A673 (cell line): ENCODE measurements at places on chromosomes 11 and 22. TPM values are rescaled to one million over a fixed set of nuclear protein-coding genes. Genes with fewer than 3 reads are reported as not detected.

- no peak overlapping the region for H3K27ac ChIP-seq
- H3K36me3 ChIP-seq = peaks cover 24% of the 10 kb centered on the region
- no peak overlapping the region for H3K4me3 ChIP-seq
- no peak for DNase-seq
- H3K4me1 ChIP-seq = no peaks in the 10 kb centered on the region
- H3K27me3 ChIP-seq = no peaks in the 10 kb centered on the region
These were observed 11.9 kb upstream of the NXF1 start for GRCh38 chr11:62817129-62817528.

DNA sequence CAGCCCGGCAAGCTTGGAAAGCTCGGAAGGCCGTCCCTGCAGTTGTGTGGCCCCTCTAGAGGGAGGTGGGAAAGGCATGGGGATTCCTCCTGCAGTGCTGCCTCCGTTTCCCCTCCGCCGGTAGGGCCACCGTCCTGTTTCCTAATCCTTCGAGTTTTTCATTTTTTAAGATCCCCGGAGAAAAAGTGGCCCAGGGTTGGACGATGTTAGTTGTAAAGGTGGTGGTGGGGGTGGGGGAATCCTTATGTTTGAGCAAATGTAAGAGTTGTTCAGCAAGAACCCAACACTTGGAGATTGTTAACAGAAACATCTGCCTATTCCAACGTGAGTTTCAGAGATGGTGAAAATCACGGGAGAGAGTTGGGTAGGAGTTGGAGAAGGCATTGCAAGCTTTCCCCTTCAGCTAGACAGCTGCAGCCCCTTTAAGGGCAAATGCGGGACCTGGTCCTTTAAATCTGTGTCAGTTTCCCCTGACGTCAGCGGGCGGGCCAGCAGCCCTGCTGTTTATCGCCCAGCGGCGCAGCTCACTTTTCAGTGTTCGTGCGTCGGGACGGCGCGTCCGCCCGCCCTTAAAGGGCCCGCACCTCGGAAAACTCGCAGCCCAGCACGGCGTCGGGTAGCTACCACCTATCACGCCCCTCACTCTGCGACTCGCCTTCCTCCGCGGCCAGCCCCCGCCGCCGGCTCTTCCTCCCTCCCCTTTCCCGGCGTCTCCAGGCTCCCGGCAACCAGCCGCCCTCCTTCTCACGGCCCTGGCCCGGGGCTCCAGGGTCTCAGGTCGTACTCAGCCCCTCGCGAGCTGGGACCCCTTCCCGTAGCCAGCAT is at the start of gene SIDT2:
SIDT2 (plus strand) TSS at position 534 of the 825 bp plus-strand sequence. CDS start 521 bp downstream, outside the sequence.
- H3K27me3 ChIP-seq = no peaks in the 10 kb centered on the region
- H3K36me3 ChIP-seq = no peaks in the 10 kb centered on the region
- peak; percentile 98 for DNase-seq
- H3K27ac ChIP-seq = peak within 1 kb of the TSS; percentile 81
- H3K4me1 ChIP-seq = peaks cover 29% of the 10 kb centered on the region
- peak within 1 kb of the TSS; percentile 70 for H3K4me3 ChIP-seq

The UBQLNL gene
- total RNA-seq = not detected in 2 replicates

DNA sequence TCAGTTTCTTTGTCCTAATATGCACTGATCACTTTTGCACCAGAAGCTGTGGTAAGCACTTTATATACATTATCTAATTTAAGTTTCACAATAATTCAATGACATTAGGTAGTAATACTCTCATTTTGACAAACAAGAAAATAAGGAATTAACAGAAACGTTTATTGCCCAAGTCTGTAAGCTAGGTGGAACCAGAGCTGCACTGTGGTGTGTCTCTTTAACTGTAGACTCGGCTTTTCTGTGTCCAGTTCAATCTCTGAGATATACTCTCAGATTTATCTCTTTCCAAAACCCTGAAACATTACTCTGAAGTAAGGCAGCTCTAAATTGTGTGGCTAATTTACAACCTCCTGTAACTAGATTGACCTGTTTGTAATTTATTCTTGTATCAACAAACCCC is 101.1 kb downstream of the MUC15 start:
- H3K4me1 ChIP-seq = no peaks in the 10 kb centered on the region
- peaks cover 9% of the 10 kb centered on the region for H3K27me3 ChIP-seq
- H3K27ac ChIP-seq = no peak overlapping the region
- no peak overlapping the region for H3K4me3 ChIP-seq
- no peak for DNase-seq
- no peaks in the 10 kb centered on the region for H3K36me3 ChIP-seq

The CHRNA10 gene
- 1.6 and 2.1 TPM in 2 replicates for total RNA-seq

The TNNI2 gene
- not detected in 2 replicates for total RNA-seq

DNA sequence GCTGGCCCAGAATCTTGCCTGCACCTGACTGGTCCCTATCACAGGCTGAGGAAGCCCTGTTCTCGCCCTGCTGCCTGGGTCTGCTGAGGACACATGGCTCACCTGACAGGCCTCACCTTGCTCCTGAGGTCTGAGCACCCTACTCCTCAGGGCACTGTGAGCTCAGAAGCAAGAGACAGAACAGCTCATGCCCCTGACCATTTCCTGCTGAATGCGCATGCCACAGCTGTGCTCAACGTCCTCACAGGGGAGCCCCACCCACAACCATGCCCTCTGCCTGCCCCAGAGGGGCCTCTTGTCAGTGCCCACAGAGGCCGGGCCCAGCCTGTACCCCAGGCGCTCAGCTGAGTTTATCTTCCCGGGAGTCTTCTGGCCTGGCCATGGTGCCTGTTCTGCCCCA is 2.8 kb upstream of the TSPO start:
- H3K4me3 ChIP-seq = no peak overlapping the region
- H3K4me1 ChIP-seq = peaks cover under 1% of the 10 kb centered on the region
- H3K27ac ChIP-seq = no peak overlapping the region
- no peaks in the 10 kb centered on the region for H3K36me3 ChIP-seq
- no peaks in the 10 kb centered on the region for H3K27me3 ChIP-seq

- H3K4me1 ChIP-seq = no peaks in the 10 kb centered on the region
- peak; percentile 71 for DNase-seq
- H3K4me3 ChIP-seq = no peak overlapping the region
These were observed 17.2 kb downstream of the CLDN25 start for GRCh38 chr11:113796663-113797259.

- peak; percentile 91 for DNase-seq
- H3K4me1 ChIP-seq = peaks cover 18% of the 10 kb centered on the region
- no peaks in the 10 kb centered on the region for H3K27me3 ChIP-seq
These were observed 17.7 kb upstream of the THRSP start for GRCh38 chr11:78045851-78046485.

The PRRG4 gene
- total RNA-seq = 2.9 and 3.8 TPM in 2 replicates

The DDX25 gene
- total RNA-seq = 0.39 and 0.55 TPM in 2 replicates

- H3K27me3 ChIP-seq = no peaks in the 10 kb centered on the region
- no peak overlapping the region for H3K4me3 ChIP-seq
- no peak overlapping the region for H3K27ac ChIP-seq
- DNase-seq = no peak
These were observed 2198.2 kb upstream of the RAG2 start for GRCh38 chr11:38796281-38796680.

The UCP3 gene
- 2.3 and 3.6 TPM in 2 replicates for total RNA-seq

- H3K4me3 ChIP-seq = no peak overlapping the region
- no peaks in the 10 kb centered on the region for H3K27me3 ChIP-seq
- peaks cover 24% of the 10 kb centered on the region for H3K4me1 ChIP-seq
- H3K36me3 ChIP-seq = no peaks in the 10 kb centered on the region
- peak overlapping the region; percentile 35 for H3K27ac ChIP-seq
These were observed 189.9 kb downstream of the ARHGAP42 start for GRCh38 chr11:100876815-100877520.

The SYCE3 gene
- total RNA-seq = not detected in 2 replicates

The MUC5AC gene
- not detected in 2 replicates for total RNA-seq

The TEAD1 gene
- total RNA-seq = 74.6 and 81.8 TPM in 2 replicates

DNA sequence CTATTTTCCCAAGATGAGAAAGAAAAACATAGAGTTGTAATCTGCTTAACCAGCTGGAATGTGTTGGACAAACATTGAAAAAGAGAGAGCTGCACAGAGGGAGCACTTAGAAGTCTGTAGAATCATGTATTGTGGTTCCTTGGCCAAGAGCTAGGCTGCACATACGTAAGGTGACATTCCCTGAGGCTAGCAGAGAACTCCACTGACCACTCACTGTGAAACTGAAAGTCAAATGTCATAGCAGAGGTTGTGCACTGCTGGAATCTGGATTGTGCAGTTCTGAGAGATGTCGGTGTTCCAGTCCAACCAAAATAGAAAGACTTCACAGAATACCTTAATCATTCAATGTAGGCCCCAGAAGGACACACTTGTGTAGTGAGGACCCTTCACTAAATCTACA is 772.8 kb upstream of the RAG2 start:
- no peak for DNase-seq
- H3K27ac ChIP-seq = no peak overlapping the region
- H3K4me3 ChIP-seq = no peak overlapping the region

The MMP27 gene
- total RNA-seq = not detected in 2 replicates

GRCh38 chr11:120869516-120870011 is 154.3 kb upstream of the TBCEL start:
- no peak overlapping the region for H3K27ac ChIP-seq
- no peak overlapping the region for H3K4me3 ChIP-seq
- H3K27me3 ChIP-seq = peaks cover 23% of the 10 kb centered on the region
- no peaks in the 10 kb centered on the region for H3K36me3 ChIP-seq
- DNase-seq = no peak

DNA sequence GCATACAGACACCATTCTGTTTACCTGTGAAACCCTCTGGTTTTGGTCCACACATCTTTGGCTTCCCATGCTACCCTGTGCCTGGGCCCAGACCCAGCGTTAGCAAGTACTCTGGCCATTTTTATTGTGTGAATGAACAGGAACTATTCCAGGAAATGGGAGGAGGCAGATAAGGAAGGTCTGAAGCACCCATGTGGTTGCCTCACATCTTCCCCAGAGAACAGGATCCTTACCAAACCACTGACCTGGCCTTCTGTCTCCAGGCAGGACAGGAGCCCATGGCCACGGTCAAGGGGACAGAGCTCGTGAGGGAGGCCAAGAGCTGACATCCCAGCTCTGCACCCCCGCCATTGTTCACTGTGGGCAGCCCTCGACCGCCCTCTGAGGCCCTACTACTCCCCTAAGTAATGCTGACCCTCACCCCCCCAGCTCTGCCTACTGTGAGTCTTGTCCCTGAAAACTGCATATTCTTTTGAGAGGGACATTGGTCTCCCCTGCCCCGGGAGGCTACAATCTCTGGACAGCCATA is 97.7 kb upstream of the TP53I11 start:
- no peak for DNase-seq
- H3K27ac ChIP-seq = no peak overlapping the region
- no peak overlapping the region for H3K4me3 ChIP-seq
- H3K27me3 ChIP-seq = no peaks in the 10 kb centered on the region
- H3K36me3 ChIP-seq = no peaks in the 10 kb centered on the region

GRCh38 chr11:14237444-14237961 is 121.5 kb downstream of the RRAS2 start:
- peaks cover 16% of the 10 kb centered on the region for H3K27me3 ChIP-seq
- no peaks in the 10 kb centered on the region for H3K36me3 ChIP-seq
- no peak overlapping the region for H3K4me3 ChIP-seq
- no peaks in the 10 kb centered on the region for H3K4me1 ChIP-seq
- no peak overlapping the region for H3K27ac ChIP-seq
- DNase-seq = no peak

DNA sequence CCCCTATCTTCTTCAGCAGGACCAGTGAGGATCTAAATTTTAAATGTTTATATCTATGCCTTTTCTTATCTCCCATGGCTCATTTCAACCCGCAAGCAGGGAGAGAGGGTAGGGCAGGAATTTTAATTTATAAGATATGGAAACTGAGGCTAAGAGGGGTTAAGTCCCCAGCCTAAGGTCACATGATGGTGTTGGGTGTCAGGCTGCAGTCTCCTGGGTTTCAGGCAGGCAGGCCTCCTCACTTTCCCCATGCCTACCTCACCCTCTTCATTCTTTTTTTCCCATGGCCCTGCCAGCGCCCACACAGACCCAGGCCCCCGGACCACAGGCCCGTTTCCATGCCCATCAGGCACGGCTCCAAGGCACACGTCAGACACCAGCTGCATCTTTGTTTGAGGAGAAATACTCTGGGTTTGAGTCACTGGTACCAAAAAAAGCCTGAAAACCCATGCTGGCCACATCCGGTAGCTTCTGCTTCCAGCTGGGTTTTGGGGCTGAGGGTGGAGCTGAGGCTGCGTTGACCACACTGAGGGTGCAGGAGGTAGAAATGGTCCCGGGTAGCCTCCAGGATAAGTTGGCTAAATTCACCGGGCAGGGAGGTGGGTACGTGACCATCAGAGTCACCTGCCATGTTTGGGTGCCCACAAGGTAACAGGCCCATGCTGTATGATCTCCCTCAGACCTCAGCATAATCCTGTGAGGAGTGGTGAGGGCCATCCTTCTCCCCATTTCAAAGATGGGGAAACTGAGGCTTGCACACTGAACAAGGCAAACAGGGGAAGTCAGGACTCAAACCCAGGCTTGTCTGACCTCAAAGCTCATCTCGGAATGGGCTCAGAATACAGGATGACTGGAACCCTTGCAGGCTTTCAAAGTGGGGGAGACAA is 7.5 kb downstream of the CRYBB1 start:
- H3K27me3 ChIP-seq = no peaks in the 10 kb centered on the region
- no peaks in the 10 kb centered on the region for H3K36me3 ChIP-seq
- no peak overlapping the region for H3K27ac ChIP-seq
- DNase-seq = peak; percentile 18
- no peak overlapping the region for H3K4me3 ChIP-seq

DNA sequence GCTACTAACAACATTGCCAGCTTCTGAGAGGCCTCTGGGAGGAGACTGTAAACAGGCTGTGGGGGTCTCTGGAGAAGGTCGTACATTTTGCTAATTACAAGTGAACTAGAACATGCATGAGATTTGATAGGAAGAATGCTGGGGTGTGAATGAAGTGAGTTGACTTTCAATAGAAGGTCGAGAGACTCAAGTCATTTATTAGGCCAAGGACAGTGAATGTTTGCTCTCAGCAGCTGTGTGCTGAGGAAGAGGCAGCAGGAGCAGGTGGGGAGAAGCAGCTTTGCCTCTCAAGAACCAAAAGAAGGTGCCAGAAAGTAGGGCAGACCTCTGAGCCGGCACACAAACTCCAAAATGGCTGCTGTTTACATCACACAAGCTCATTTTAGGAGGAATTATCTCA is 91.7 kb downstream of the PIWIL4 start:
- no peak overlapping the region for H3K27ac ChIP-seq
- no peaks in the 10 kb centered on the region for H3K36me3 ChIP-seq
- no peaks in the 10 kb centered on the region for H3K4me1 ChIP-seq

- no peaks in the 10 kb centered on the region for H3K27me3 ChIP-seq
- no peak overlapping the region for H3K27ac ChIP-seq
- H3K4me1 ChIP-seq = peaks cover 4% of the 10 kb centered on the region
These were observed 35.0 kb downstream of the SGSM3 start for GRCh38 chr22:40405178-40406062.

DNA sequence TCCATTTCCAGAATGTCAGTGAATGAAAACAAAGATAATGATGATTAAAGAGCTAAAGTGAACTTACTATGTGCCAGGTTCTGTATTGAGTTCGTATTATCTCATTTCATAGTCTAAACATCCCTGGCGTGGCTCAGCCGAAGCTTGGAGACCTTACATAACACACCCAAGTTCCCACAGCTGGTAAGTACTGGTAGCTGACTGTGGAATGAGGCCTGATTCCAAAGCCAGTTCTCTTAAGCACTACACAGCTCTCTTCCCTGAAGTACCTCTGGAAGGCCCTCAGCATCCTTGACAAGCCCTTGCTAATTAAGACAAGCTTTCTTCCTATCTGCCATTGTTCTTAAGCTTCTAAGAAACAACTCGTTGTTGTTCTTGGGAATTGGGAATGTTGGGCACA is 28.6 kb upstream of the NCAM1 start:
- no peak overlapping the region for H3K4me3 ChIP-seq
- H3K27ac ChIP-seq = no peak overlapping the region
- no peaks in the 10 kb centered on the region for H3K36me3 ChIP-seq
